Natural killer cell (primary cell): ENCODE measurements at places on chromosomes 6 and 20.

GRCh38 chr6:37277001-37277409, 19.1 kb upstream of the TMEM217 start:
- DNase-seq, result no peak

DNA sequence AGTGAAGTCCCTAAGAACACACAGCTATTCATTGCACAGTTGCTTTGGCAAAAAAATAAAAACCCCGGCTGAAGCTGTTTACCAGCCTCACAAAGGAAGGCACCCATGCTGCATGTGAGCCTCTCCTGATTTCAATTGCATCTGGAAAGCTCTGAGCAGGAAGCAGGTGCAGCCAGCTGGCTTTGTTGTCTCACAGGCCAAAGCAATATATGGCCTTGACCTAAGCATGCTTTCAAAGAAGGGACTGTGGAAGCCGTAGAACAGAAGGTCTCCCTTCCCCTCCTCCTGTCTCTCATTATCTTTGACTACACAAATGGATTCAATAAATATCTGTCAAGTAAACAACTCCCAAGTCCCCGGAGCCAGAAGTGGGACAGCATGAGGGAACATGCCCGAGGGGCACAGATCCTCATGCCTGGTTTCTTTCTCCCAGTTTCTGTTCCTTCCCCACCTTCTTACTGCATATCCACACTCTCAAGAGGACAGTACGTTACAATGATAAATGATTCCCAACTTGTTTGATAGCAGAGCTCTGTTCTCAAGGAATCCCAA, 57.2 kb upstream of the PCSK2 start:
- DNase-seq, result no peak

GRCh38 chr6:18263418-18264218, 712 bp downstream of the DEK start:
- DNase-seq, result peak; percentile 64

DNA sequence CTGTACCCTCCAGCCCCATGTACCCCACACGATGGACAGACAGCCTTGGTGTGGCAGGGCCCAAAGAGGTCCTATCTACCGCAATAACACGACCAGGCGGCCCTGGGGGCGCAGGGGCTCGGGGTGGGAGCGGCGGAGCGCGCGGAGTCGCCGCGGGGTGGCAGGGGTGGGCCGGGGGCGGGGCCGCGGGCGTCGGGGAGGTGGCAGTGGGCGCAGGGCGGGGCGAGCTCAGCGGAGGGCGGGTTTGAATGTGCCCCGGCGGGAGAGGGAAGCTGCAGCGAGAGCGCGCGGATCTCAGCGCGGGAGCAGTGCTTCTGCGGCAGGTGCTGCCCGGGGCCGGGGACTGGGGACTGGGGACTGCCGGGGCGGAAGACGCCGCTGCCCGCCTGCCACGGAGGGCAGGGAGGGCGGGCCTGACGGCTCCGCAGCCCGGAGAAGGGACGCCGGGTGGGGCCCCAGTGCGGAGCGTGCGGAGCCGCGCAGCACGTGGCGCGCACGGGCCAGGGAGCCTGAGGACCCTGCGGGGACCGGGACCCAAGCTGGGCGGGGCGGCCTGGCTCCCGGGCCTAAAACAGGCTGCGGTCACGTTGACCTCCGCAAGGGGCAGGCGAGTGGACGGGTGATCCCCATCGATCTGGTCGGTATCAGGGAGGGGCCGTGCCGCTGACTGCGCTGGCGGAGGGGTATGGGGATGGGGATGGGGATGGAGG, at the start of gene SLC29A1:
Gene SLC29A1 (plus strand): TSS at position 277 of the 710 bp plus-strand sequence. CDS start 3,719 bp downstream, outside the sequence.
- DNase-seq, result peak; percentile 90

DNA sequence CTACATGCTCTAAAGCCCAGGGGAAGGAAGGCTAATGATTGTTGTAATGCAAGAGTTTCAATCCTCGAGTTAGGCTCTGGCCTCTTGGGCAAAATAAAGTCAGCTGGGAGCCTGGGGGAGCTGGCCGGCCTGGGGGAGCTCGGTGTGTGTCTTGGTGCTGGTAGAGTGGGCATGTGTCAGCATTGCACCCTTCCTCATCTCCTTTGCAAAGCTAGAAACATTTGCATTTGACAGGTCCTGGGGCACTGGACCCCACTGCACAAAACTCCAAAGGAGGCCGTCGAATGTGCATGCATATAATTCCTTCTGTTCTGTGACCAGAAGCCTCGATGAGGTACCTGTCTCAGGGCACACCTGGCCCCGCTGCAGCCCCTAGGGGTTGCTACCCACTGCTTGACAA, 74.6 kb upstream of the SLC22A23 start:
- DNase-seq, result no peak

DNA sequence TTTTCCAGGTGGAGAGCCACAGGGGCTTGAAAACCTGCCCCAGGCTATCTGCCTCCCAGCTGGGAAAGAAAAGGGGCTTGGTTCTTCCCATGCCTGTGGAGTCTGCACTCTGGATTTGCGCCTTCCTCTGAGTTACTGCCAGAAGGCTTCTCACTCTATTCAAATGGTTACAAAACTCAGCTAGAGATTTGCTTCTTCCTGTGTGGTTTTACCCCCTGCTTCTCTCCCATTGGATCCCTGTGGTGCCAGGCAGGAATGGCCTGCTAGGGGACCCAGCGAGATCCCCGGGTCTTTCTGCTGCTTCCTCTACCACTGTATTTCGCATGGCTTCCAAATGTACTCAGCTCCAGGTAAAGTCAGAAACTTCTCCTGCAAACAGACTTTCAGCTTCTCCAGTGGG, 192.0 kb upstream of the HS3ST5 start:
- no peak for DNase-seq

DNA sequence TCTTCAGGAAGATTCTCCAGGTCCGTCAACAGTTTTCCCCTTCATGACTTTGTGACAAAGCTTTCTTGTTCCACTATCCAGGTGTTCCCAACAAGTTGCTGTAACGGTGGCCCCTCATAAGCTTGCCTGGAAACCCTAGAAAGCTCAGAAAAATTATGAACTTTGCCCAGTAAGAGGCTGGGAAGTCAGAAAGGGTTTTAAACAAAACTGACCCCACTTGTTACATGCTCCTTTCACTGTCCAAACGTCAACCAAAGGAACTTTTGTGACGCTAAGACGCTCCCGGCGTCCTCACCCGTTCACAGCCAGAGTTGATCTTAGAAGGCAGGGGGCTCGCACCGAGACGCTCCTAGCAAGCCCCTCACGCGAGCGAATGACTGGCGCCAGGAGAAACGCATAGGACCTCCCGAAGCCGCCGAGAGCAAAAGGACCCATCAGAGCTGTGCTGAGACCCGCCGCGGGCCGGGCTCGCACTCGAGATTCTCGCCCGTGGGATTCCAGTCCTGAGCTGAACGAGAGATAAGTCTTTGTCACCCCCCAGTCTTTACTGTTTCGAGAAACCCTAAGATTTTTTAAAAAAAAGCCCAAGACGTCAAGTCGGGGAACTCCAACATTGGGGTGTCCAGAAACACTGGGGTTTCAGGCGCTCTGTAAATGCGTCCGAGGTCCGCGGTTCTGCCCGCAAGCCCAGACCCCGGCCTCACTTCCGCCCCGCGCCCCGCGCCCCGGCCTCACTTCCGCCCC, 544 bp upstream of the ACAT2 start:
- no peak for DNase-seq

GRCh38 chr6:22019857-22020256, 277.0 kb downstream of the PRL start:
- no peak for DNase-seq

GRCh38 chr6:136180704-136181511, 69.2 kb downstream of the MTFR2 start:
- DNase-seq, result no peak

DNA sequence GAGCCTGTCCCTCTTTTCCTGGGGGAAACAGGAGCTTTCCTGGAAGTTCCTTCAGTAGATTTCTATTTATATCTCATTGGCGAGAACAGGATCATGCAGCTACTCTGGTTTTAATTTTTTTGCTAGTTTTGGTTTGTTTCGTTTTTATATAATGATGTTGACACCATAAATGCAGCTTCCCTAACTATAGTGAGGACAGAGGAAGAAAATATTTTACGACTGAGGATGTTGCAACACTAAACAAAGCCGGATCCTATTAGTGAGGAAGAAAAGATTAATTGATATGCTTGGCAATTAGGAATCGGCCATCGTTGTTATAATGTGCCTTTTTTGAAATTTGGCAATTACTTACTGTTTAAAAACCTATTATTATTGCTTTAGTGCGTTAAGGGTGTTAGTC, 16.6 kb downstream of the KDM1B start:
- DNase-seq, result no peak

DNA sequence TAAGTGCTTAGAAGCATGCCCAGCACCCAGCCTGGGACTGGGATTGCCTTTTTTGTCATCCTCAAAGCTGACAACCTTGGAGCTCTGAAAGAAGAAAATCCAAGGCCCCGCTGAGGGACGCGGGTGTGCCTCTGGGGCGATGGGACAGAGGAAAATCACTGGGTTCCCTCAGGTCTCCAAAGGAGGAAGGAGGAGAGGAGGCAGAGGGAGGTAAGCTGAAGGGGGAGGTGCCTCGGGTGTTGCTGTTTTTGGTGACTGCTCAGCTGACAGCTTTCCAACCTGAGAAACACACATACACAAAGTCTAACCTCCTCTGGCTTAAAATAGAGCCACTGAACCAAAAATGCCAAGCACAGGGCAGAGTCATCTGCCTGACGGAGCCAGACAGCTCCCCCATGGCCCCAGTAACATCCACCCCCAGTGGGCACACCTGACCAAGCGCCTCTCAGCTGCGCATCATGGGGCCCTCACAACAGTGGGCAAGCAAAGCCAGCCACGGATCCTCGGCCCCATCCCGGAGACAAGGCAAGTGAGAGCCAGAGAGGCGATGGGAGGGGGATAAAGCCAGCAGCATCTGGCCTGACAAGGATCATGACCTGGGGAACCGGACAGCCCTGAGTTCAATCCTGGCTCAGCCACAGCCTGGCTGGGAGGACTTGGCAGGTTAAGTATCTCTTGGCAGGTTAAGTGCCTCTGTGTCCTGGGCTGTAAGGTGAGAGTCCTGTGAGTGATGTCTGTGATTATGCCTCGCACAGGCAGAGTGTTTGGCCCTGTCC, 3.2 kb upstream of the KCNK15 start:
- DNase-seq, result no peak

GRCh38 chr20:35286077-35286898, 1.7 kb upstream of the EIF6 start:
- no peak for DNase-seq

GRCh38 chr6:111958534-111958933, 85.3 kb upstream of the FYN start:
- DNase-seq, result no peak

GRCh38 chr6:167394339-167394738, 69.5 kb downstream of the TTLL2 start:
- DNase-seq, result no peak

- DNase-seq, result no peak
Measured at GRCh38 chr6:85494547-85495536, 45.0 kb downstream of the NT5E start.

DNA sequence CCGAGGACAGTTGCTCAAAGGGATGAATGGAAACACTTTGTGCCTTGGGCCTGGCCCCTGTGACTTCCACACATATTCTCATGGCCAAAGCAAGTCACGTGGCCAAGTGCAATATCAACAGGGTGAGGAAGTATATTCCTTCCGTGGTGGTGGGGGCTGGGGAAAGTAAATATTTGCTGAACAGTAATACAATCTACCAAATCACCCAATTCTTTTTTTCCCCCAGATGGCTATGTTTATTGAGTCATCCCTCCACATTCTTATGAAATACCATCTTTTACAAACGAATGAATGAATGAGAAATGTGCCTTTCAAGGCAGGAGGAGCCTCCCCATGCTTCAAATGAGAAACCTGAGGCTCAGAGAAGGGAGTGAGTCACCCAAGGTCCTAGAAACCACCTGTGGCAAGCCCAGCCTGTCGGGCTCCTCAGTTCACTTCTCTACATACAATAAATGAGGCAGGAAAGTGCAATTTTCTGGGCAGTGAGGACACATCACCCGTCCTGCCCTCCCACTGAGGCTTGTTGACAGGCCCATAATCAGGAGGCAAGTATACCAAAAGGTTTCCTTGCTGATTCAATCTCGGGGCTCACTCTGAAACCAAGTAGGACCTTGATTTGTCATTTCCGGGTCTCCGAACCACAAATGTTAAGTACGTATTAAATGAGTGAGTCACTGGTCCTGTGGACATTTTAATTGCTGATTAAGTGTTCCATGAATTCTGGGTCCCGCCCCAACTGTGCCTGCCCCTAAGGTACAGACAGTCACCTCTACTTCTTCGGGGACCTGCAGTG, 25.3 kb upstream of the TOP1 start:
- DNase-seq, result peak; percentile 81

DNA sequence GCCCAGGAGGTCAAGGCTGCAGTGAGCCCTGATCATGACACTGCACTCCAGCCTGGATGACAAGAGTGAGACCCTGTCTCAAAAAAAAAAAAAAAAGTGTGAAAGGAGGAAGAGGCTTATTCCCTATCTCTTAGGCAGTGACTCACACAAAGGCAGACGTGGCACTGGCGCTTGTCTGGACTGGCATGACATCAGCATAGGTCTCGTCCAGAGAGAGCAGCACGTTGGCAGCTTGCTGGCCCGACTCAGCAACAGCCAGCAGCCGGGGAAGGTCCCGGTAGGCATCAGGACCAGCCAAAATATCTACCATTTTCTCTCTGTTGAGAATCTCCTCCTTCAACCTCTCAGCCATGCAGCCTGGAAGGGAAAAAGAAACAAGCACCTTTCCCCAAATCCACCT, 14.1 kb downstream of the CDK5RAP1 start:
- no peak for DNase-seq

DNA sequence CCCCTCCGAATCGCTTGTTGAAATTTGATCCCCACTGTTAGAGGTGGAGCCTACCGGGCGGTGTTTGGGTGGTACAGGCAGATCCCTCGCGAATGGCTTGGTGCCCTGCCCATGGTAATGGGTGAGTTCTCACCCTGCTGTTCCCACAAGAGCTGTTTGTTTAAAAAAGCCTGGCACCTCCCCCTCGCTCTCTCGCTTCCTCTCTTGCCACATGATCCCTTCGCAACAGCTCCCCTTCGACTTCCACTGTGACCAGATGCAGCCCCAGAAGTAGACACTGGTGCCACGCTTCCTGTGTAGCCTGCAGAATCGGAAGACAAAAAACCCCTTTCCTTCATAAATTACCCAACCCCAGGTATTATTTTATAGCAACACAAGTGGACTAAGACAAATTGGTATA, 292.2 kb upstream of the QKI start:
- DNase-seq, result no peak

GRCh38 chr6:17002123-17002522, 99.7 kb upstream of the STMND1 start:
- no peak for DNase-seq

- DNase-seq, result no peak
Measured at GRCh38 chr6:218153-219018, 73.9 kb upstream of the DUSP22 start.
